Activated T-cell treated with anti-CD3 and anti-CD28 coated beads for 48 hours (primary cell): ENCODE measurements at places on chromosomes 7 and 10.

- DNase-seq, result no peak
Measured at GRCh38 chr7:135789956-135790355, 41.3 kb upstream of the FAM180A start.

GRCh38 chr10:76127984-76128589 lies 696.7 kb downstream of the LRMDA start:
- DNase-seq, result no peak

DNA sequence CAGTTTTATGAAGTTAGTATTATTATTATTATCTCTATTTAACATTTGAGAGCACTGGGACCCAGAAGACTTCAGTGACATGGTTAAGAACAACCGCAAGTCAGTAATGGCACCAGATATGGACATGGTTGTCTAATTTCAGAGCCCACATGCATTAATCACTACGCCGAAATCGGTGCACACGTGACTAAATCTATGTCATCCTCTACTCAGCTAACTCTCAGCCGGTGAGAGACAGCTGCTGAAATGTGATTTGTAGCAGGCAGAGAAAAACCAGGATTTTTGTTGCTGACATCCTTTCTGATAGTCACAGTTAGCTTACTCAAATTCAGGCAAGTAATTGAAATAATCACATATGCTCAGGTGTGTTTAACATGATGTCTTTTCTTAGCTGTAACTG lies 127.7 kb downstream of the SPAG6 start:
- no peak for DNase-seq

- DNase-seq, result no peak
Measured at GRCh38 chr7:11767148-11767547, 64.8 kb downstream of the THSD7A start.

DNA sequence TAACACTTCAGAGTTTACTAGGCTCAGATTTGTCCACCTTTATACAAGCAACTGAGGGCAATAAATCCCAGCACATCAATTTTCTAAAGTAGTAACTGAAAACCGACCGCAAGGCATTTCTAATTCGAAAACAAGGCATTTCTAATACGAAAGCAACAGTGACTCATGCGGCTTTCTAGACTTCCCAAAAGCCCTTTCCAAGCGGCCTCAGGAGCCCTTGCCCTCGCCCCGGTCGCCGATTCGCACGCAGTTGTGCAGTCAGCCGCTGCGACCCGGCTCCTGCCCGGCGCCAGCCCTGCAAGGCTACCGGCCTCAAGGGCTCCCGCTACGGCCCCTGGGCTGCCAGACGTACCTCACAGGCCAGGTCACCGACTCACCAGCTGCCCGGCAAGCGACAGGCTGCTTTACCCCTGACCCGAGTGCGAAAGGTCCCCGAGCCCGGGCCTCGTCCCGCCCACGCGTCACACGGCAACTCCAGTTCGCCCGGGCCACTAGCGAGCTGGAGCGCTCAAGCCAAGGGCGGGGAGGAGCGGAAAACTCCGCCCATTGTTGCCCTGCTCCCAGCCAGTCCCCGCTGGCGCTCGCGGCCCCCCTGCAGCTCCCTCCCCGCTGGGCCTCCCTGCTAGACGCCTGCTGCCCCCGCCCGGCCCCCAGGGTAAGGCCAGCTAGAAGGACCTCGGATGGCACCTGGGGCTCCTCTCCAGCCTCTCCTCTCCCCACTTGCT lies 7.3 kb downstream of the NCOA4 start:
- peak; percentile 82 for DNase-seq

- DNase-seq, result peak; percentile 48
Measured at GRCh38 chr10:16520900-16521299, 779 bp downstream of the C1QL3 start.

- no peak for DNase-seq
Measured at GRCh38 chr7:30804078-30804661, 33.0 kb downstream of the MINDY4 start.

DNA sequence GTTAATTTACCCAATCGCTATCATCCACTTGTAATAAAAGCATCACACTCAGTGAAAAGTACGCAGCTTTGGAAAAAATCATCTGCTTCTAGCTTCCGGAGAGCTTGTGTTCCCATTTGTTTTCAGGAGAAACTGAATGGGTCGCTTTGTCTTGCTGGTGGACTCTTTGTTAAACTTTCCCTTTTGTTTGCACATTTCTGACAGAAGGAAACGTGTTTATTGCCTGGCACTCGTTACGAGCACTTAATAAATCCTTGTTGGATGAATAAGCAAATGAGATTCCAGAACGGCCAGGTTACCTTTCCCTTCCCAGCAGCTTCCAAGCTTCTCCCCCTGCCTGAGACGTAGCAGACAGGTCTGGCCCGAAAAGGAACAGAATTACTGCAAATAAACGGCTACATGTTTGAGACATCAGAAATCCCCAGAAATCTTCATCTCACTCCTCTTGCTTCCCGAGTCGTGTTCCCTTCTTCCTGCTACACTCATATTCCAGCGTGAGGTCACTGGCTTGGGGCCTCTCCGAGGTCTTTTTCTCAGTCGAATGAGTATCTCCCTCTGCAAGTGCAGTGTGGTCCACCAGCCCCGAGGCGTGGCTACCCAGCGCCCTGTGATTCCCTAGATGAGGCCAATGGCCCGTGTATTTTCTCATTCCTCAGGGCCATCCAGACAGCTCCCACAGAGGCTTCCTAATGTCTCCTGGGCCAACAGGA lies 167.2 kb downstream of the FRMD4A start:
- no peak for DNase-seq

DNA sequence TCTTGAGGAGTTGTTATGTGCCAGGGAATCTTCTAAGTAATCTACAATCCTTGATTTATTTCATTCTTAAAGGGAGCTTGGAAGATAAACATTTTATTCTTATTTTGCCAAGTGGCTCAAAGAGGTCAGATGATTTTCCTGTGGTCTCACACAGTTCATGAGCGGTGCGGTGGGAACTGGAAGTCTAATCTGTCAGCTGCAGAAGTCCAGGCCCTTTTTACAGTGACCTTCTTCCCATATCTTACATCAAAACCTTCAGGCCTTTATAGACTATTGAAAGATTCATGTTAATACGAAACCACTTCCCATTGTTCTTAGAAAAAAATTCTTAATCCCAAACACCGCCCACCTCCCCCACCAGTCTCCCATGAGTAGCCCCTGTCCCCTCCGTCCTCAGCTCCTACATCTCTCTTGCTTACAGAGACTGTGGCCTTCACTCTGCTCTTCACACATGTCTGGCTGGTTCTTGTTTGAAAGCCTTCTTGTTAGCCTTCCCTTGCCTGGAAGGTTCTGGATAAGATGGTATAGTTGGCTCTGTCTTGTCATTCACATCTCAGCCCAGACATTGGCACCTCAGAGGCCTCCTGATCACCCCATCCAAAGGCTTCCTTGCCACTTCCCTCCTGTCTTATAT lies 61.5 kb downstream of the ITGA8 start:
- DNase-seq, result no peak

GRCh38 chr10:70838270-70838805 lies 22.6 kb downstream of the SGPL1 start:
- no peak for DNase-seq

GRCh38 chr10:28730031-28730778 lies 52.9 kb downstream of the BAMBI start:
- no peak for DNase-seq

DNA sequence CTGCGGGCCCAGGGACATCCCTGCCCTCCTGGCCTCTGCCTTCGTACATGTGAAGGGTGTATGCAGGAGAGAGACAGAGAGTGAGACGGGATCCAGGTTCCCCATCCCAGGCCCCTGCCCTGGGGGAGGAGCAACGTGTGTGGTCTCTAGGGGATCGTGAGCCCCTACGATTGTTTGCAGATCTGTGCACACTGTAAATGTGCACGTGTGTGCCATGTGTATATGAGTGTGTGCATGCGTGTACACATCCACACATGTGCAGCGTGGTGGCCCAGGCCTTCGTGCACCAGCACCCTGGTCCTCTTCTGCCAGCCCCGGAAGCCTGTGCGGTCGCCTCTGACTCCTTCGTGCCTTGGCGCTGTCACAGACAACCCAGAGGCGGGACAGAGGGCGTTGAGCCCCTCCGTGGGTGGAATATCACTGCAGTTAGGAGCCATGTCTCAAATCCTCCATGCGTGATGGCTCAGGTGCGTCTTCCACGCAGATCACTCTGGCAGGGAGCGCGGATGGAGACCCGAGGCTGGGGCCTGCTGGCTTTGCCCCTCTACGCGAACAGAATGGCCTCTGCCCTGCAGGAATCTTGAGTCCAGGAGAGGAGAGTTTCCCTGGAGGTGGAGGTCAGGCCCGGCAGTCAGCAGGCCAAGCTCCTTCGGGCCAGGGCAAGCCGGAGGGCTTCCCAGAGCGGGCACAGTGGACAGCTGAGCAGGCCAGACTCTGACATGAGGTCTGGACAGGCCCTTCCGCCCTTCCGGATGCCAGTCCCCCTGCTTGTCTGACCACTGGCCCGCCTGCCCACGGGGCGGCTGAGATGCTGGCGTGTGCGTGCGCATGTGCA lies 97.5 kb downstream of the UNCX start:
- no peak for DNase-seq

DNA sequence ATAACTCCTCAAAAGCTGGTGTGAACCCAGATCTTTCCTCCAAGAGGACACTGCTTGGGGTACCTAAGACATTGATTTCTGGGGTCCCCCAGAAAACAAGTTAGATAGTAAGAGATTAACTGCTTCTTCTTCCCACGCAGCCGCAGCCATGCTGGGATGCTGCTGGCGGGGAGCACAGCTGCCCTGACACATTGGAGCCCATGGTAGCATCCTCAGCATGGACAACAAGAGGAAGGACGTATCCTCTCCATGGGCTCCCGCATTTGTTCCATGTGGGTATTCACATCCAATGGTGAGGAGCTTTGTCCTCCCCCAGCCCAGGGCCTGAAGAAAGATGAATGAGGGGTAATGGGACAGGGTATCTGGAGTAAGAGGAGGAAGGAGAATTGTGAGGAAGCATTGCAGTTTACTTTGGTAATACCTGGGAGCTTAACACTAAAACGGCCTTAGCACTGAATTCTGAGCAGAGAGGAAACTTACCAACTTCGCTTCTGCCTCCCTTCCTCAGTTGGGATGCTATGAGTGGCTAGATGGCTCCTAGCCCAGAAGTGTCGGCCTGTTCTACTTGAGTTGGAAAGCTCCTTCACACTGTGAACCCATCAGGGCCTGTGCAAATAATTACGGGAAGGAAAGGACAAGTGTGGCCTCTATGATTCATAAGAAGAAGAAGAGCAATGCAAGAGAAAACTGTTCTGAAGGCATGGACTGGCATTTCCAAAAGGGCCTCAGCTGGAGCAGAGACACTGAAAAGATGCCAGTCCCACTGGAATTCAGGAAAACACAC lies 43.9 kb downstream of the C10orf120 start:
- no peak for DNase-seq
